H9 (cell line): ENCODE measurements at places on chromosomes 5 and 9. TPM values are rescaled to one million over a fixed set of nuclear protein-coding genes. Genes with fewer than 3 reads are reported as not detected.

DNA sequence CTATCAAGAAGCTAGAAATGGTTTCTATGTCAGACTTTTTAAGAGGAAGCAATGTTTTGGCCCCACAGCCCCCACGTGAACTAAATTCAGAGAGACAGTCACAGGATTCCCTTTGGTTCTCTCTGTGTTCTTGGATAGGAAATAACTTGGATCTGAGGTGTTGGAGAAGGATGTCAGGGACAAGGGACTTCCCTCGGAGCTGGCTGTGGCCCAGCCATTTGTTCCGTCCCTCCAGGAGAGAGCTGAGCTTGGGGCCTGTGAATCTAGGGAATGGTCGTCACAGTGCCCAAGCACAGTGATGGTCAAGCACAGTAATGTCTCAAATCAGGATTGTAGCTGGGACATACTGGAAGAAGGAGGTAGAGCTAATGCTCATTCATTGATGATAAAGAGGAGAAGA lies 2.0 kb downstream of the C7 start:
- no peak overlapping the region for H3K4me3 ChIP-seq
- H3K4me1 ChIP-seq = no peaks in the 10 kb centered on the region; the same call in 1 of the 2 replicates

GRCh38 chr9:74951725-74952151 lies 974 bp downstream of the C9orf40 start:
- H3K4me3 ChIP-seq = peak overlapping the region; percentile 98
- no peaks in the 10 kb centered on the region for H3K27me3 ChIP-seq
- H3K4me1 ChIP-seq = no peaks in the 10 kb centered on the region; the same call in 1 of the 2 replicates

Gene DBH
- total RNA-seq = not detected in 2 replicates

DNA sequence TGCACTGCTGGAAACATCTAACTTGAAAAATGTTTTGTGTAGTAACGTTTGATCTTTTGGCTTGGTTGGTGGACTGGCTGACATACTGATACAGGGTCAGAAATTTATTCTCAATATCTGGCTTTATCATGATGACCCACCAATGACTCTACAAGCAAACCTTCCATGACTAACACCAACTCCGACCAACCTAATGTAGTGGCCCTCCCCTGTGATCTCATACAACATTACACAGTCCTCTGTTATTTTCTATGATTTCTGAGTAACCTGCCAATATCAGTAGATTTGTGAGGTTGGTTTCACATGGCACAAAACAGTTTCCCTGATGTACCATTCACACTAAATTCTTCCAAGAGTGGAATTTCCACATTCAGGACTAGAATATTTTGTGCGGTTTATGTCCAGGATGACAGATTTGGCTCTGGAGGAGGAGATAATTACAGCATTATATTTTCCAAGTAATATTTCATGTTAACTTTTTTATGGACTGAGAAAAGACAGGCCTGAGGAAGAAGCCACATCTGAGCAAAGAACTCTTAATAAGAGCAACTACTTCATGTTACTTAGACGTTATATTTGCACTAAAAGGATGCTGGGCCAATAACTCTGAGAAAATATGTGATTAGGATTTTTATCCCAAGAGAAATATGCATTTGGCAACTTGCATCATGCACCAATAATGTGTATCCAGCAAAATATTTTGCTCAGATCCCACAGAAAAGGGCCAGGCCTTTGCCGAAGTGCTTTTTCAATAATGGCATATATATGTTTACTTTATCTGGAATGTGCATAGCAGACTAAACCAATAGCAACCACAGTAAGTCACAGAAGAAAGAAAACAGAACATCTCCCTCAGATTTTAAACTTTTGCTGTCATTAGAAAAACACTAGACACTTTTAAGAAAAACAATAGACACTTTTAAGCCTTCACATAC lies 273.4 kb downstream of the KCNN2 start:
- H3K27me3 ChIP-seq = no peaks in the 10 kb centered on the region
- H3K27ac ChIP-seq = no peak overlapping the region
- no peak overlapping the region for H3K4me3 ChIP-seq
- no peaks in the 10 kb centered on the region for H3K4me1 ChIP-seq

- peak; percentile 76 for DNase-seq
- peaks cover 25% of the 10 kb centered on the region for H3K27me3 ChIP-seq
- H3K27ac ChIP-seq = no peak overlapping the region
- no peak overlapping the region for H3K4me3 ChIP-seq
- no peaks in the 10 kb centered on the region for H3K36me3 ChIP-seq
- no peaks in the 10 kb centered on the region for H3K4me1 ChIP-seq
These were observed 18.1 kb upstream of the NEUROG1 start for GRCh38 chr5:135553688-135554462.

Gene TMC1
- total RNA-seq = 2.4 and 2.5 TPM in 2 replicates

Gene ZNF883
- 10.7 and 13.2 TPM in 2 replicates for total RNA-seq

Gene SLC46A2
- total RNA-seq = not detected in 2 replicates

Gene KCNV2
- not detected in 2 replicates for total RNA-seq

Gene RHOBTB3
- total RNA-seq = 6.6 and 6.8 TPM in 2 replicates

GRCh38 chr5:17359451-17360011 lies 138.5 kb upstream of the TAF11L2 start:
- H3K4me1 ChIP-seq = no peaks in the 10 kb centered on the region
- no peak for DNase-seq
- H3K27ac ChIP-seq = no peak overlapping the region

Gene PCDHA12
- 7.1 and 7.2 TPM in 2 replicates for total RNA-seq

- H3K4me3 ChIP-seq = peak overlapping the region; percentile 88
- peaks cover 45% of the 10 kb centered on the region for H3K27me3 ChIP-seq
- peak; percentile 54 for DNase-seq
- H3K36me3 ChIP-seq = no peaks in the 10 kb centered on the region; the same call in 2 of the 3 replicates
- no peaks in the 10 kb centered on the region; the same call in 1 of the 2 replicates for H3K4me1 ChIP-seq
These were observed 937 bp downstream of the TMOD1 start for GRCh38 chr9:97502222-97502983.

DNA sequence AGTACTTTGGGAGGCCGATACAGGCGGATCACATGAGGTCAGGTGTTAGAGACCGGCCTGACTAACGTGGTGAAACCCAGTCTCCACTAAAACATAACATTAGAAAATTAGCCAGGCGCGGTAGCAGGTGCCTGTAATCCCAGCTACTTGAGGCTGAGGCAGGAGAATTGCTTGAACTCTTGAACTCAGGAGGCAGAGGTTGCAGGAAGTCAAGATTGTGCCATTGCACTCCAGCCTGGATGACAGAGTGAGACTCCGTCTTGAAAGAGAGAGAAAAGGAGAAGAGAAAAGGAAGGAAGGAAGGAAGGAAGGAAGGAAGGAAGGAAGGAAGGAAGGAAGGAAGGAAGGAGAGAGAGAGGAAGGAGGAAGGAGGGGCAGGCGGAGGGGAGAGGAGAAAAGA lies 45.1 kb downstream of the MYO10 start:
- no peak overlapping the region for H3K4me3 ChIP-seq
- H3K27me3 ChIP-seq = no peaks in the 10 kb centered on the region
- peaks cover 16% of the 10 kb centered on the region; the same call in 1 of the 2 replicates for H3K4me1 ChIP-seq
- DNase-seq = no peak
- peaks cover 1% of the 10 kb centered on the region; the same call in 2 of the 3 replicates for H3K36me3 ChIP-seq
- no peak overlapping the region for H3K27ac ChIP-seq
